ENCODE measurements at places on chromosomes 3 and 15.

DNA sequence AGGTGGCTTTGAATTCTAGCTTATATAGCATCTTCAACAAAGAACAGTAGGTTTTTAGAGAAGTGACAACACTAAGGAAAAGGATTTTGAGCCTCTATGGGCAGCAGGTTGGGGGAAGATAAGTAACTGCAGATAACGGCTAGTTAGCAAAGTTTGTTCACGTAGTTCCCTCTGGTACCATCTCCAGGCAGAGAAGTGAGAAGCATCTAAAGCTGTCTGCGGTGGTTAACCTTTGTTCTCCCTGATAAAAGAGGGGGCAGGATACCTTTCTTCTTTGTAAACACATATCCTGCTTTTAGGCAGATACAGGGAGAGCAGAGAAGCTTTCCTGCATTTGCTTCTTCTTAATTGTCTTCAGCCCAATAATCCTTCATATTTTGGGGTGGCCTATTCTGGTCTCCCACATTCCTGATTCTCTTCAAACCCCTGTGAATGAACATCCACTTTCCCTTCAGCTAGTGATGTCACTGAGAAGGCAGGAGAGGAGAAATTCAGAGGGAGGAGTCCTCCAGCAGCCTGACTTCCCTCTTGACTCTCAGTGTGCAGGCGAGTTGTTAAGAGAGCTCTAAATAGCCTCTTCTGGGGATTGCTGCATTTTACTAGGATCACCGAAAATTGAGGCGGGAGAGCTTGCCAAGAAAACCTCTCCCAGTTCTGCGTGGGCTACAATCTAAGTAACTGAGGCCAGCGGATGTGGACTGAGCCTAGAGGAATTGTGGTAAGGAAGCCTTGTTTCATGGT lies 393.7 kb upstream of the C2CD4B start:
- DNase-seq: no peak

DNA sequence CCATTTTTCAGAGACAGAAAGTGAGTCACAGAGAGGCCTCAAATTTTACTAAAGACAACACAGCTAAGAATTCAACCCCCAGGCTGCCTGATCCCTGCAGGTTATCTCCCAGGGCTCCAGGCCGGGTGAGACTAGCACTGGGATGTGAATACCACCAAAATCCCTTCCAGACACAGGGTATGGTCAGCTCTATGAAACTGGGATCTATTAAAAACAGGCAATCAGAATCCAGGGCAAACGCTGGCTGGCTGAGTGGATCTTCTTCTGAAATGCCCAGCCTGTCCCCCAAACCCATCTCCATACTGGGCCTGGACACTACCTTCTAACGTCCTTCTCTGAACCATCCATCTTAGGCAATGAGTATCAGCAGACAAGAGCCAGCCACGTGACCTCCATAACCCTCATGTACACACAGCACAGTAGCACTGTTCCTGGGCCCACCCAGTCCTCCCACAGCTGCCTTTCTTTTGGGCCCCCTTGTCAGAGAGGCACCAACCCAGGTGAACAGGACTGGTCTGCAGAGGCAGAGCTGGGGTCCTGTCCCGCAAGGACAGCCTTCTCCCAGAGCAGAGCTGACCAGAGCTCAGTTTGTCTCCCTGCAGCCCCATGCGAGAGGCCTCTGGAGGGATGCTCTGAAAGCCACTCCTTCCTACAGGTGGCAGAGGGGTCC lies 1.9 kb downstream of the RAB6B start:
- no peak for DNase-seq

DNA sequence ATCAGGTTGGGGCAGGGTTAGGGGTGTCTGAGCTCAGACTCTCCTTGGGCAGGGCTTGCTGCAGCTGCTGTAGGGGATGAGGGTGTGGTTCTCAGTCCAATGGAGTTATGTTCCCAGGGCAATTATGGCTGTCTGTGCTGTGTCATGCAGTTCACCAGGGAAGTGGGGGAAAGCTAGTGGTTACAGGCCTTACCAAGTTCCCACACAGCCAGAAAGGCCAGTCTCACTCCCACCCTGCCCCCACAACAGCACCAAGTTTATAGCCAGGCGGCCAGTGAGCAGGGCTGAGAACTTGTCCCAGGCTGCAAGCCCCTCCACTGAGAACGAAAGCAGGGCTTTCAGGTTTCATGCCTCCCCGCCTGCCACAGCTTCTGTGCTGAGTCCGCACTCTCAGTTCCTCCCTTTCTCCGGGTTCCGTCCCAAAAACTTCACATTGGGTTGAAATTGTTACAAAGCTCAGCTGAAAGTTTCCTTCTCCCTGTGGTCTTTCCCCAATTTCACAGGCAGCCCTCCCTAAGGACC lies 19.6 kb upstream of the CPOX start:
- no peak for DNase-seq

DNA sequence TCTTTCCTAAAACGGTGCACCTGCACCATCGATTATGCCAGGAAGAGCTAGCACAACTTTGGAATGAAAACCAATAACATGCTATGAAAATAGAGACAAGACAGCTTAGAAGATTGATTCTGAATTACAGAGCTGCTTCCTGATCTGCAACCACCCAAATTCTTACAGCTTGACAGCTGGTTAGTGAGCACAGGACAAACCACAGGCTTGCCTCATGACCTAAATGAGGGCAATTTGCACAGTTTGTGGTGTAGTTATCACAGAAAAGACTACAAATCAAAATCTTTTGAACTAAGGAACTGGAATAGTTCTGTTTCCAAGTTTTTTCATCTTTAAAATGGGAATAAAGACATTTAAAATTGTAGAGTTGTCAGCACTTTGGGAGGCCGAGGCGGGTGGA lies 533.5 kb downstream of the NAALADL2 start:
- DNase-seq: no peak

DNA sequence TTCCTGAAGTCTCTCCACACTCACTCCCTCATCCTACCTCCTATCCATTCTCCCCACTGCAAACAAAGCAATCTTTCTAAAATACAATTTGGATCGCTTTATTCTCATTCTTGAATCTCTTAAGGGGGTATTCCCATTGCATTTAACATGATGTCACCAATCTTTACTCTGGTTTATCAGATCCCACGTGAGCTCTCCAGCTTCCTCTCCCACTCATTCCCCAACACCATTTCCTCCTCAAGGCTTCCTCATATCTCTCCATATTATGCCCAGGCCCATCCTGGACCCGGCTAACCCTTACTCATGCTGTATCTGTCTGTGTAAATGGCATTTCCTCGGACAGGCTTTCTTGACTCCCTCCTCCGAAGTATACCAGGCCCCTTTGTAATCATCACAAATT lies 165.0 kb downstream of the CD47 start:
- DNase-seq: no peak

- DNase-seq: no peak
Measured at GRCh38 chr3:119937229-119937628, 155.3 kb downstream of the NR1I2 start.

DNA sequence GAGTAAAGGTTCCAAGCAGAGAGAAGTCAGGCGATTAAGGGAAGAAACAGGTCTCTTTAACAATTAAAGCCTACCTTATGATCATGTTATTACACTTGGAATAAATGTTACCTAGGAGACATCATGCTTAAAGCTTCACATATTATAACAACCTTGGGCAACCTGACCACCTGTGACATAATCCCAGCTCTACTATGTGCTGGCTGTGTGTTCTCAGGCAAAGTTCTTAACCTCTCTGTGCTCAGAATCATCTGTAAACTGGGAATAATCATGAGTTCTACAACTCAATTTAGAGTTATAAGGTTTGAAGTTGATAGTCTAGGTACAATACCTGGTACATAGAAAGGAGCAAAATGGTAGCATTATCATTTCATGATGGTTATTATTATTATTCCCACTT lies 159.3 kb downstream of the MAGI1 start:
- DNase-seq: no peak

DNA sequence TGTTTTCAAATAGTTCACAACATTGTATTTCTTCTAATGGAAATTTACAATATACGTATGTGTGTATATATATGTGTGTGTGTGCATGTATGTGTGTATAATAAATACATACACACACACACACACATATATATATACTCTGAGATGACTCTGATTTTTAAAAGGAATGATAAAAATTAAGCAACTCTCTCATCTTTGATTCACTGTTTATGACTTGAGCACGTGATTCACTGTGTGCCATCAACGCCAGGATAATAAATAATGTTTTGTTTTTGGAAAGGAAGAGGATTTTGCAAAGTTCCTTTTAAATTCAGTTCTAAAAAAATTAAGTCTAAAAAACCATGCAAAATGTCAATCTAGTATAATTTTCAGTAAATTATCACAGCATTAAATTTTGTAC lies 132.4 kb downstream of the P3H2 start:
- DNase-seq: no peak

GRCh38 chr3:17135696-17136095 lies 250.9 kb downstream of the PLCL2 start:
- DNase-seq: no peak

- no peak for DNase-seq
Measured at GRCh38 chr15:98759277-98759676, 110.9 kb downstream of the IGF1R start.

GRCh38 chr3:124919756-124920155 lies 14.8 kb downstream of the MUC13 start:
- no peak for DNase-seq

- DNase-seq: no peak
Measured at GRCh38 chr15:29516929-29517328, 247.3 kb upstream of the NSMCE3 start.

GRCh38 chr3:62602129-62602770 lies 228.9 kb upstream of the FEZF2 start:
- no peak for DNase-seq

DNA sequence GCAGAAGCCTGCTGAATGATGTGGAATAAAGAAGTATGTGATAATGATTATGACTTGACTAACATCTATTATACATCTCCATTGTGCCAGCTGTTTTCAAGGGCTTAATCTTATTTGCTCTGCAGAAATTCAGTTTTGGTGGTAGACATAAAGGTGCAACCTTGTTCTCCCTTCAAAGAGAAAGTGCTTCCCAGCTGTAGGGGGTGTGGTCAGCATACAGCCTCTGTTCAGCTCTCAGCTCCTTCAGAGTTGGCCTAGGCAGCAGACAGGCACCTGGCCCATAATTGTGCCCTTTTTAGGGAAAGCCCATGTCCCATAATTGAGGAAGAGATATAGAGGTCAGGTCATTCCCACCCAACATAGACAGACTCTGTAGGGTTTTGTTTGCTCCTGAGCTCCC lies 104.3 kb upstream of the EOMES start:
- no peak for DNase-seq

DNA sequence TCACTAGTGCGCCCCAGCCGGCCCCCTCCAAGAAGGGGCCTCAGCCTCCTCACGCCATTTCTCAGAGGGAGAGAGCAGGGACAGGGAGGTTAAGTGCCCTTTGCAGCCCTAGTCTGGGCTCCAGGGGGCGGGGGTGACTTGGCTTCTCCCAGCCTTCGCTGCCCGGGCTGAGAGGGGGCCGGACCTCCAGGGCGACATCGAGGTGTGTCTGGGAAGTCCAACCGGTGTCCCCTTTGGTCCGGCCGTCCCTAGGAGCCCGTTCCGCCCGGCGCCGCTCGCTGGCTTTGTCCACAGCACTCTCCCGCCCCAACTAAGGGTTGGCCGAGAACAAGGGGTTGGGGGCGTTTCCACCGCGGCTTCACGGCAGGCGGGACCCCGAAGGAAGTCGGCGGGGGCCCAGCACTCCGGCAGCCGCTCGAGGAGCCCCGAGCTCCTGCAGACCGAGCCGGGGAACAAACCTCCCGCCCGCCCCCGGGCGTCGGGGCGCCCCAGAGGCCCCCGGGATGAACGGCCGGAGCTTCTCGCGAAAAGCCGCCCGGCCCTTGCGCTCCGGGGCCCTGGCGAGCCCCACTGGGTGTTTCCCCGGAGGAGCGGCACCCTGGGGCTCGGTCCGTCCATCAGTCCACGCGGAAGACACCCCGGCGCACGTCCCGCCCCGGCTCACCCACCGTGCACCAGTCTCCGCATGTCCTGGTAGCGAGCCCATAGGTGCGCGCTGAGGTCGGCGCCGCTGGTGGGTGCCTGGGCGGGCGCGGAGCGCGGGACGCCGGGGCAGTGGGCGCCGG lies 627 bp downstream of the NT5DC2 start:
- DNase-seq: peak; percentile 57

DNA sequence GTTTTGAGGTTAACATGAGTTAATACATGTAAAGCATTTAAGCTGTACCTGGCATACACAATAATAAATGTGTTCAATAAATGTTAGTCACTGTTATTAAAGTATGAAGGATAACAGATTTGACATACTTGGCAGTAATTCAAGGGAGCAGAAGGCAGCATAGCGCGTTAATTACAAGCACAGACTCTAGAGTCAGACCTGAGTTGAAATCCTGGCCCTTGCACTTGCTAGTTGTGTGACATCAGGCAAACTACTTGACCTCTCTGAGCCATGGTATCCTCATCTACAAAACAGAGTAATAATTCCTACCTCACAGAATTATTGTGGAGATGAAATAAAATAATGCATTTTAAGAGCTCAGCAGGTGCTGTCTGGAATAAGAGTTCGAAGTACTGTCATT lies 5.4 kb downstream of the IFT122 start:
- no peak for DNase-seq

GRCh38 chr15:89002830-89003229 lies 85.4 kb upstream of the ABHD2 start:
- no peak for DNase-seq

- peak; percentile 99 for DNase-seq
Measured at GRCh38 chr15:89361451-89362202, 27.0 kb upstream of the POLG start.

DNA sequence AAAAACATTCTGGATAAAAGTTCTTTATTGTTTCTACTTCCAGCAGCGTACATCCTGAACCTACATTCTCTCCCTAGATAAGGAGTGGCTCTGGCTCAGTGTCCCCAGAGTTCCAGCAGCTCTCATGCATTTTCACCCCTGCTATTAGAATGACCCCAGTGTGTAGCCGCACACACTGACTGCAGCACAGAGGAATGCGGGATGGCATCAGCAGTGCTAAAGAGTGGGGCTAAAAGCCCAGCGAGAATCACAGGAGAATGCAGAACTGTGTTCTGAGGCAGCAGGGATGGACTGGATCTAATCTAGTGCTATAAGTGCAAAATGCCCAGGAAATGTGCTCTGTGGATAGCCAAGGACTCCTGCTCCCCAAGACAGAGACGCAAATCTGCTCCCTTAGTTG lies 66.4 kb upstream of the TJP1 start:
- DNase-seq: peak; percentile 7

GRCh38 chr3:178646186-178646862 lies 110.1 kb downstream of the KCNMB2 start:
- DNase-seq: no peak

- no peak for DNase-seq
Measured at GRCh38 chr3:29718661-29719065, 437.8 kb downstream of the RBMS3 start.

- no peak for DNase-seq
Measured at GRCh38 chr3:196344663-196345062, 6.5 kb upstream of the TM4SF19 start.

- DNase-seq: no peak
Measured at GRCh38 chr3:101249522-101249921, 70.9 kb downstream of the IMPG2 start.

DNA sequence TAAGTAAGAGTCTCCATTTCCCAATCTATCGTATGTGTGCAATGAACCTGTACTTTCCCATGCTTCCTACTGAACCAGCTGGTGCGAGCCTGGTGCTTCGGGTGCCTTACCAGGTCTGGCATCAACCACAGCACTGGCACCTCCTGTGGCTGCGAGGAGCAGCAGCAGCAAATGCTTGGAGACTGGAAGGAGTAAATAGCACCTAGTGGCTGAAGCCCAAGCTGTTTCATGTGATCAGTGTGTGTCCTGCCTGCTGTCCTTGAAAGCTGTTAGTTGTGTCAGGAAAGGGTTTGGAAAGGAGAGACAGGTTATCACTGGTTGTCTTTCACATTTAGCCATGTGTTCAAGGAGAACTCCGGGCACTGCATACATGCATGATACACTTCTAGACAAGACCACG lies 31.8 kb downstream of the PCOLCE2 start:
- peak; percentile 8 for DNase-seq
